AG04450 (cell line): ENCODE measurements at places on chromosomes 16 and 17.

DNA sequence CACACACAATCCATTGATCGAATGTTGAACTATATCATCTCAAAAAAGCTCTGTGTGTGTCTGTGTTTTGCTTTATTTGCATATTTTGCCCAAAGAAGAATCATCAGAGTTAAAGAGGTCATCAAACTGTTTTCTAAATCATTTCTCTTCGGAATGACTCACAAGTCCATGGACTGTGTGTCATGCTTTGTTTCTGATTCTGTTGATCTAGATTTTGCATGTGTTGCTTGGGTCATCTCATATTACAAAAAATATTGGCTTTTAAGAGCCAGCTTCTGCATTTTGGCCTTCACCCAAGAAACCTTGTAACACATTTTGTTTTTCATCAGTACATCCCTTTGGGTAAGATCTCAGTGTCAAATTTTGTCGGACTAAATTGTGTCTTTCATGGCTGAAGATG lies 471.2 kb upstream of the HSBP1 start:
- DNase-seq, result peak; percentile 1

DNA sequence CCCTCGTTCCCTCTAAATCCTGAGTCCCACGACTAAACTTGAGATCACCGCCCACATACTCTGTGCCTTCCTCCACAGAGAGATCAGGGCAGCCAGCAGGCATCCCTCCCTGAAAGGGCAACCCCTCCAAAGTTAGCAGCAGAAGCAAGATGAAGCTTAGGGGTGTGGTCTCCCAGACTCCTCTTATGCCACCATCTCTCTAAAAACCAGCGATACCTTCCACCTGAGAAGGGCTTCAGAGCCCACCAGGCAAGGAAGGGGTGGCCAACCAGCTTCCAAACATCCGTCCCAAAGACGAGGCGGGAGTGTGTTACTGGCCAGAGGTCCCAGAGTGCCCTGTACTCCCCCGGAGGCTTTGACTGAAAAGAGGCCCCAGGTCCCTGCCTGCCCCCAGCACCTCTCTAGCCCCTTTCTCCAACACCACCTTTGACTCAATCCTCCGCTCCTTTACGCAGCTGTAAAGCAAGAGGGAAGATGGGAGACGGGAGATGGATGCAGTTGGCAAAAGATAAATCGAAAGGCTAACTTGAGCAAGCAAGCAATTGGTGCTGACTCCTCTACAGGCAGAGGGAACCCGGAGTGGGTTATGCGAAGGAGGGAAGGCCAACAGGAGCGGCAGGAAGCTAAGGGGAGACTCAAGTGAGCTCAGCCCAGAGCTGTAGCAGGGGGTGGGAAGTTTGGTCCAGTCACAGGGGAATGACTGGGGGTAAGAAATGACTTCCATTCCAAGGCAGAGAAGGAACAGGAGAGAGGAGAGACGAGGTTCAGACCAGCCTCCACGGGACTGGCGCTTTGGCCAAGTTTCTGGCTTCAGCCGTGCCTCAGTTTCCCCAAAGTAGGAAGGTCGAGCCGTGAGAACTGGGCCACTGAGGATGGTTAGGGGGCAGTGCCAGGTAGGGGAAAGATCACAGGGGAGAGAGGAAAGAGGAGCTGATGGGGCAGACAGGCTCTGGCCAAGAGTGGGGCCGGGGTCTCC lies 1.0 kb downstream of the ST3GAL2 start:
- DNase-seq, result no peak

DNA sequence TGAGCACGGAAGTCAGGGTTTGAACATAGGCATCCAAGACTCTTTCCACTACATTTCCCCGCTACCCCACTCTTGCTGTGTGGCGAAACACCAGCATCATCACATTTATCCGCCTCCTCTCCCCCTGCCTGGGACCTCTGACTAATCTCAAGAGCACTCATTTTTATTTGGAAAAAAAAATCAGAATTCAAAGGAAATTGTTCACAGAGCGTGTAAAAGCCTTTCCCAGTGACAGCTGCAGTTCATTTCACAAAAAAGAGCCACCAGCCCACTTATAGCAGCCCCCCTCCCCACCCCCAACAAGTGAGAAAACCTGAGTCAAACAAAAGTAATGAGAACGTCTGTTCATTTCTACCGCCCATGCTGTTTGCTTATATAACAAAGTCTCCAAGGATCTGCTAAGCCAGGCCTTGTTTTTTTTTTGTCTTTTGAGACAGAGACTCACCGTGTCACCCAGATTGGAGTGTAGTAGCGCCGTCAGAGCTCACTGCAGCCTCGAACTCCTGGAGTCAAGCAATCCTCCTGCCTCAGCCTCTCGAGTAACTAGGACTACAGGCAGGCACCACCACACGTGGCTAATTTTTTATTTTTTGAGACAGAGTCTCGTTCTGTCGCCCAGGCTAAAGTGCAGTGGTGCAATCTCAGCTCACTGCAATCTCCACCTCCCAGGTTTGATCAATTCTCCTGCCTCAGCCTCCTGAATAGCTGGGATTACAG lies 48.3 kb upstream of the HAPSTR1 start:
- DNase-seq, result peak; percentile 60

- DNase-seq, result no peak
These were observed 55.4 kb downstream of the CYB5B start for GRCh38 chr16:69479775-69480174.

GRCh38 chr17:35944151-35944550 lies 638 bp upstream of the LYZL6 start:
- DNase-seq, result no peak

GRCh38 chr16:57240851-57241250 lies 4.2 kb upstream of the ARL2BP start:
- DNase-seq, result no peak

DNA sequence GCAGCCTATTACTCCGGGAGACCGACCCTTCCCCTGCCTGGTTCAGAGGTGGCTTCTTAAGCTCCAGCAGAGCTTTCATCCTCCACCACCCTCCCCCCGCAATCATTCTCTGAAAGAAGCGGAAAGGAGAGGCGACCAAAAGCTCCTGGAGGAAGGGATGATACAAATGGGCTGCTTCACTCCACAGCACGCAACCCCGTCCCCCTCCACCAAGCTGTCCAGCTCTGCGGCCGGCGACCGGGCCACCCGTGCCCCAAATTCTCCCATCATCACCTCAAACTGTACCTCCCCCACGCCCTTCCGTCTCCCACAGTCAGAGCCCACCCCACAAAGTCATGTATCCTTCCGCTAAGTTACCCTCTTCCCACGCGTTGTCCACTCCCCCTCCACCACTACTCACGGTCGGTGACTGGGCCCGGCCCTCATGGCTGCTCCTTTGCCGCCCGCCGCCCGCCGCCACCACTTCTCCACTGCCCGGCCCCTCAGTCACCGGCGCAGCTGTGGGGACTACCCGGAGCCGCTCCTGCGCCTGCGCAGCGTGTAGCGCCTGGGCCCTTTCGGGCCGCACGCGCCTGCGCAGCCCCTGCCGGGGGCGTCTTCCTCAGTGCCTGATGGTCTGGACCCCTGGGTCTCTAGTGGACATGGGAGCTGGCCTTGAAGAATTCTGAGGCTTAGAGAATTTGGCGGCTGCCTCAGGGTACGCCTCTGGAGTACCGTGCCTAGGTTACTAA lies at the start of gene FAM222B:
Gene FAM222B, minus strand, starts transcription at position 509 of the 731 bp plus-strand sequence. CDS start 76,123 bp downstream, outside the sequence.
- peak; percentile 51 for DNase-seq
